Activated CD8-positive, alpha-beta memory T cell treated with anti-CD3 and anti-CD28 coated beads for 1 hour (primary cell): ENCODE measurements at places on chromosomes 4 and X.

DNA sequence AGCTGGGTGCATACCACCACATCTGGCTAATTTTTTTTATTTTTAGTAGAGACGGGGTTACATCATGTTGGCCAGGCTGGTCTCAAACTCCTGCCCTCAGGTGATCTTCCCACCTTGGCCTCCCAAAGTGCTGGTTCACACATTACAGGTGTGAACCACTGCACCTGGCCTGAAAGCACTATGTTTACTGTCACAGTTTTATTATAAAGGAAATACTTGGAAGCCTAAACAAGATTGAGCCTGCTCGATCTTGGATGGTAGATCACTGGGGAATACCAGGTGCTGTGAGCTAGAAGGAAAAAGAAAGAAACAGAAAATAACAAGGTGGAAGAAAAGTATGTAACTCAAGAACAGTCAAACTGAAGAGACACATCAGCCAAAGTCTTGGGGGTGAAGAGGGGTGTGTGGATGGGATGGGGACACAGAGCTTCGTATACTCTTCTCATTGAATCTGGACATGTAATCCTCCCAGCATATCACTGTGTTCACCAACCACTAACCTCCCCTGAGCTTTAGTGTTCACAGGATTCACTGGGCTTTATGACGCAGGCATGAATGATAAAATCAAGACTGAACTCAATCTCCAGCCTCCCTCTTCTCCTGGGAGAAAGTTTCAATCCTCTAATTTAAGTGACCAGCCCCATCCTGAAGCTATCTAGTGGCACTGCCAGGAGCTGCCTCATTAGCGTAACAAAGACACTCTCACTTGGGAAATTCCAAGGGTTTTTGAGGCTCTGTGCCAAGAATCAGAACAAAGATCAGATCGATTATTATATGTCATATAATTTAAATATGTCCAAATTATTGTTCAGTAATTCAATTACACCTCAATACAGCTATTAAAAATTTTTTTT, 40.9 kb downstream of the PDS5A start:
- DNase-seq, result no peak

DNA sequence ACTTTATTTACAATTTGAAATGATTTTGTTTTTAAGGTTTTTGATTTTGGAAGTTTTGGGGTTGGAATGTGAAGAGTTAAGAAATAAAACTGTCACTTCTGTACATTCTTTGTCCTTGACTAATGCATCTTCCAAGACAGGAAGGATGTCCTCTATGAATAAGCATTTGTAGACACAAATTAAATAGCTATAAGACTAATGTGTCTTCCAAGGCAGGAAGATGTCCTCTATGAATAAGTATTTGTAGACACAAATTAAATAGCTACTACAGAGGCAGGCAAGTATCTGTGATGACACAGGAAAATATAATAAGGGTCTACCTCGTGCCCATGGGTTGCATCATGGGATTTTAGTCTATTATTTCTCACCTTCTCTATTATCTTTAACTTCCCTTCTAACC, 14.5 kb downstream of the PRSS48 start:
- no peak for DNase-seq

- no peak for DNase-seq
Measured at GRCh38 chrX:119726900-119727555, 31.4 kb upstream of the SOWAHD start.

DNA sequence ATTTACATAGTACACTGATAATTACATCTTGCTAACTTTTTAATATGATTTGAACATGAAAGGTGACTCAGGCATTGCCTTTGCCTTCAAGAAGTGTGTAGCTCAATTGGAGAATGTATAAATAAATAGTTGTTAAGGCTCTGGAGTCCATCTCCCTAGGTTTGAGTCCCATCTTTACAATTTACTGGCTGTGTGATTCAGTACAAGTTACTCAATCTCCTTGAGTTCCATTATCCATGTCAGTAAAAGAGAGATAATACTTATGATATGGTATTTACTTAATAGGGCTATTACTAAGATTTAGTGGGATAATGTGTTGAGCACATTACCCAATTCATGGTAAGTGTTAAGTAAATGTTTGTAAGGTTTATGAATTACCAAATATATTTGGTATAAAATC, 1.9 kb upstream of the FGG start:
- no peak for DNase-seq

DNA sequence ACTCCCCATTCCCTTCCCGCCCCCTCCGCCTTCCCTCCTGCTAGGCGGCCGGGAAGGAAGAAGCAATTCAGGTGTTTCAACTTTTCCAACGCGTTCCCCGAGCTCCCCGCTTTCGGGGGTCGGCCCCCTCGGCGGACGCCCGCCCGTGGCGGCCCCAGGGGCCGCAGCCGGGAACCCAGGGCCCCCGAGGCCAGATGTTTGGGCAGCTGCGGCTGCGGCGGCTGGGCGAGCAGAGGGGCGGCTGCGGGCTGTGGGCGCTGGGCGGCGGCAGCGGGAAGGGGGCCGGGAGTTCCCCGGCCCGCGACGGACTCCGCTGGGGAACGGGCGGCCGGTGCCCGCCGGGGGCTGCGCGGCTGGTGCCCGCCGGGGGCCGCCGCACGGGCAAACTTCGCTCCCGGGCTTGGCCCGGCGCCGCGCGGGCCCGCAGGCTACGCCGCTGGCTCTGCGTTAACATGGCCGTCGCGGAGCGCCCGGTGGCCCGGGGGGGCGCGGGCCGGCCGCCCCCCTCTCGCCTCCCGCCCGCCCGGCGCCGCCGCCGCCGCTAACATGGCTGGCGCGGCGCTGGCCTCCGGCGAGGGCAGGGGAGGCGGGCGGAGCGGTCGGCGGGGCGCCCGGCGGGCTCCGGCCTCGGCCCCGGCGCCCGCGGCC, 510 bp downstream of the HMGB3 start:
- no peak for DNase-seq

DNA sequence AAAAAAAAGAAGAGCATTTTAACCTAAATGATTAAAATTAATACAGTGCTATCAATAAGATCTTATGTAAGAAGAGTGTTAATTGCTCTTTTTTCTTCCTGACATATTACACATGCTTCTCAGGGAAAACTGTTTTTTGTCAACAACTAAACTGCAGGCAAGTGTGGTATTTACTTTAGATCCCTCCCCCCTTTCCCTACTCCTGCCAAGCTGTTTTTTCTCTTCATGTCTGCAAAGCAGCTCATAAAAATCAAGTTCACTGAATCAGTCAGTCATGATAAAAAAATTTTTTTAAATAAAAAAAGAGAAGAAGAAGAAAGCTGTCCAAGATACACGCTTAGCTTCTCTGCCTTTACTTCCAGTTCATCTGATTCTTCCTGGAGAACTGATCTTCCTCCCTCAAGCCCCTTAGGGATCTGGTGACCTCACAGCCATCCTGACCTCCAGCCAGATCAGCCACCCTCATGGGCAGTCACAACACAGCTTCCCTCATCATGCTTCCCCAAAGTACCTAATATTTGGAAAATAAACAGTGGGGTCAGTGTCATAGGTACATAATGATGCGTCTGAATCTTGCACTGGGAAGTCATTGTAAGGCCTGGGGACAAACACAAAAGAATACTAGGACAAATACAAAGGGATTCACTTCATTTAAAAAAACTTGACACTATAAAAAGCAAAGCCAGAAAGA, 87.0 kb downstream of the ZNF827 start:
- DNase-seq, result no peak

DNA sequence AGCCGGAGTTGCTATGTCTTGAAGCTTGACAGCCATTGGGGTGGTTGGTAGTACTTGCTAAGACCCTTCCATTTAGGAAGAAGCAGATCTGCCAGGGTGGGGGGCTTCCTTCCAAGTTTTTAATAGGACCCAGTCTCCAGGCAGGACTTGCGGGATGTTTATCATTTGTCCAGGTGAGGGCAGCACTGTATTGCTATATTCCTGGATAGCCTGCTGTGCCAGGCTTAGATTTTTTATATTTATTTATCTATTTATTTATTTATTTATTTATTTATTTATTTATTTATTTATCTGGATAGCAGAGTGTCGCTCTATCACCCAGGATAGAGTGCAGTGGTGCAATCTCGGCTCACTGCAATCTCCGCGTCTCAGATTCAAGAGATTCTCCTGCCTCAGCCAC, 87.4 kb upstream of the CT45A1 start:
- no peak for DNase-seq

GRCh38 chrX:68842781-68843581, 14.2 kb downstream of the EFNB1 start:
- no peak for DNase-seq

DNA sequence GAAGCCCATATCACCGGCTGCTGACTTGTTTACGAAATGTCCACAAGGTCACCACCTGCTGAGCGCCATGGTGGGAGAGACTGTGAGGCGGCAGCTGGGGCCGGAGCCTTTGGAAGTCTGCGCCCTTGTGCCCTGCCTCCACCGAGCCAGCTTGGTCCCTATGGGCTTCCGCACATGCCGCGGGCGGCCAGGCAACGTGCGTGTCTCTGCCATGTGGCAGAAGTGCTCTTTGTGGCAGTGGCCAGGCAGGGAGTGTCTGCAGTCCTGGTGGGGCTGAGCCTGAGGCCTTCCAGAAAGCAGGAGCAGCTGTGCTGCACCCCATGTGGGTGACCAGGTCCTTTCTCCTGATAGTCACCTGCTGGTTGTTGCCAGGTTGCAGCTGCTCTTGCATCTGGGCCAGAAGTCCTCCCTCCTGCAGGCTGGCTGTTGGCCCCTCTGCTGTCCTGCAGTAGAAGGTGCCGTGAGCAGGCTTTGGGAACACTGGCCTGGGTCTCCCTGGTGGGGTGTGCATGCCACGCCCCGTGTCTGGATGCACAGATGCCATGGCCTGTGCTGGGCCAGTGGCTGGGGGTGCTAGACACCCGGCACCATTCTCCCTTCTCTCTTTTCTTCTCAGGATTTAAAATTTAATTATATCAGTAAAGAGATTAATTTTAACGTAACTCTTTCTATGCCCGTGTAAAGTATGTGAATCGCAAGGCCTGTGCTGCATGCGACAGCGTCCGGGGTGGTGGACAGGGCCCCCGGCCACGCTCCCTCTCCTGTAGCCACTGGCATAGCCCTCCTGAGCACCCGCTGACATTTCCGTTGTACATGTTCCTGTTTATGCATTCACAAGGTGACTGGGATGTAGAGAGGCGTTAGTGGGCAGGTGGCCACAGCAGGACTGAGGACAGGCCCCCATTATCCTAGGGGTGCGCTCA, 8.7 kb upstream of the MSANTD1 start:
- DNase-seq, result no peak

DNA sequence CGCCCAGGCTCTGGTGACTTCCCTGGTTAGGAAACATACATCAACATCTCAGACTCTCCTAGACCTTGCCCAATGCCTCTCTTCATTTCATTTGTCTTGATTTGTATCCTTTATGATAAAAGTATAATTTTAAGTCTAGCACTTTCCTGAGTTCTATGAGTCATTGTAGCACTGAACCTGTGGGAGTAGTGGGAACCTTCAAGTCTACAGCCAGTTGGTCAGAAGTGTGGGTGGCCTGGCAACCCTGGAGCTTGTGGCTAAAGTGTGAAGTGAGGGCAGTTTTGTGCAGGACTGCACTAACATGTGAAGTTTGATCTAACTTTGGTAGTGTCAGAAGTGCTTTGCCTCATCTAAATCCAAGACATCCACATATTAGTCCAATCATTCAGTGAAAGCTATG, 259.3 kb upstream of the IGFBP7 start:
- no peak for DNase-seq

DNA sequence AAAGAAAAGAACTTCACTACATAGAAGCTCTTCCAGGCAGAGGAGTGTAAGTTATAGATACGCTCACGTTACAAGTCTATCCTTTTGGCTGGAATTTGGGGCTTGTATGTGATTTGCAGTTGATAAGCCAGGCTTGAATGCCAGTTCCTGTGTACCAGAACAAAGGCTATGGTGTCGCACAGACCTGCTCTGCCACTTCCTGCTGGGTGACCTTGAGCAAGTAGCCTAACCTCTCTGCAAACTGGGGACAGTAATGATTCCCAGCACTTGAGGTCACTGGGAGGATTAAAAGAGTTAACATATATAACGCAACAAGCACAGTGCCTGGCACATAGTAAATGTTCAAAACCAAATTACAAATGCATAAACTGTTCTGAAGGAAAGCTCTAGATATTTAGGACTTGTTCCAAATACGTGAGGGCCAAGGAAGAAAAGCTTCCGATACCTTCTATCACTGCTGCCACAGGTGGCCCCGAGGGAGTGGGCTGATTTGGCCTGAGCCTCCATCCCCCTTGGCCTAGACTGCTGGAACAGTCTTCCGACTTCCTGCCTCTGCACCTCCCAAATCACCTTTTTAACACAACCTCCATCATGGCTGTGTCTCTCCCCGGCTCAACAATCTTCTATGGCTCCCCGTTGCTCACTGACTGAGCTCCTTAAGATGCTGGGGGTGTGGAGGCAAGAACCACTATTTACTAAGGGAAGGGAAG, 1.3 kb upstream of the SOWAHD start:
- no peak for DNase-seq

DNA sequence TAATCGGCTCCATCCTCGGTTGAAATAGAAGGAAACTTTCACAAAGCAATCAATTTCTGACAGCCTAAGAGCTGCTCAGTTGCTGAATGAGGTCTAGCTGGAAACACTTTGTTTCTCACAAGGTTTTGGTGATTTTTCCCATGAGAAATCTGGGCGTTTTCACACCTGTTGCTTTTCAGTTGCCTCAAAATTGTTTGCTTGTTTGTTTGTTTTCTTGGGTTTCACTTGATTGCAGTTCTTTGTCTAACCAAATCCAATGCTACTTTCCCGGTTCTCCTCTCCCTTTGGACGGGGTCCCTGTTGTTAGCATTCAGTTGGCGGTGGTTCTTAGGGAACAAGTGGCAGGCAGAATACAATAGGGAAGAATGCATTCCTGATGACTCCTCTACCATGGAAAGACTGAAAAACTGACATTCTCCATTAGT, 135.5 kb downstream of the PALLD start:
- DNase-seq, result no peak

DNA sequence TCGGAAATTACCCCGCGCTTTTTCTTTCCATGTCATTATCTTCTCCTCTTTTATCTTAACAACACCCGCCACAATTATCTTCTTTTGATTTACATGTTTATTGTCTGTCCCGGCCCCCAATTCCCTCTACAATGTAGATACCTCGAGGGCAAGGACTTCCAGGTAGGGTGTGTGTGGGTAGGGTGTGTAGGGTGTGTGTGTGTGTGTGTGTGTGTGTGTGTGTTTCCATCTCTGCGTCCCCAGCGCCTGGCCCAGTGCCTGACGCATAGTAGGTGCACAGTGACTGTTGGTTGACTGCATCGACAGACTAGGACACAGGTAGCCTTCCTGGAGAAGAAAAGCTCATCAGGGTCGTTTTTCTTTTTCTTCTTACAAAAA, 103.1 kb downstream of the UCHL1 start:
- DNase-seq, result no peak
